ENCODE measurements at places on chromosomes 16 and 17. TPM values are rescaled to one million over a fixed set of nuclear protein-coding genes. Genes with fewer than 3 reads are reported as not detected.

- DNase-seq: no peak
Observed at GRCh38 chr16:78275420-78275819, 176.0 kb downstream of the WWOX start.

- DNase-seq: no peak
Observed at GRCh38 chr16:67878232-67878631, 5.4 kb downstream of the EDC4 start.

- no peak for DNase-seq
Observed at GRCh38 chr17:66814026-66814425, 20.9 kb upstream of the CACNG5 start.

GRCh38 chr16:2006317-2006716, 3.3 kb downstream of the ZNF598 start:
- no peak for DNase-seq

GRCh38 chr17:77083531-77083930, 57.2 kb upstream of the SEC14L1 start:
- DNase-seq: no peak

- no peak for DNase-seq
Observed at GRCh38 chr16:63618896-63619485, 1502.9 kb downstream of the CDH11 start.

GRCh38 chr17:38749223-38750043, 1.3 kb upstream of the PCGF2 start:
- DNase-seq: peak; percentile 76

DNA sequence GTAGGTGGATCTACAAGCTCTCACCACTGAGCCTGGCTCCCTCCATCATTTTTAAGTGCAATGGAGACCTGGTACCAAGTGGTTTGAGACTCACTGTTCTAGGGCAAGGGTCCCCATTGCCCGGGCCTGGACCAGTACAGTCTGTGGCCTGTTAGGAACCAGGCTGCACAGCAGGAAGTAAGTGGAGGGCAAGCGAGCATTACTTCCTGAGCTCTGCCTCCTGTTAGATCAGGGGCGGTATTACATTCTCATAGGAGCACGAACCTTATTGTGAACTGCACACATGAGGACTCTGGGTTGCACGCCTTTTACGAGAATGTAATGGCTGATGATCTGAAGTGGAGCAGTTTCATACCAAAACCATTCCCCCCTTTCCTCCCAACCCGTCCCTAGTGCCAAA, 6.8 kb upstream of the ZNF594 start:
- no peak for DNase-seq

GRCh38 chr17:21072745-21073197, 30.0 kb upstream of the USP22 start:
- DNase-seq: no peak

GRCh38 chr17:66734186-66734943, 100.6 kb upstream of the CACNG5 start:
- DNase-seq: no peak

GRCh38 chr16:47320546-47321310, 140.1 kb downstream of the ITFG1 start:
- DNase-seq: peak; percentile 29

GRCh38 chr17:11332706-11333105, 91.7 kb downstream of the SHISA6 start:
- no peak for DNase-seq

GRCh38 chr17:80743181-80743771, 198.6 kb downstream of the RPTOR start:
- DNase-seq: no peak

DNA sequence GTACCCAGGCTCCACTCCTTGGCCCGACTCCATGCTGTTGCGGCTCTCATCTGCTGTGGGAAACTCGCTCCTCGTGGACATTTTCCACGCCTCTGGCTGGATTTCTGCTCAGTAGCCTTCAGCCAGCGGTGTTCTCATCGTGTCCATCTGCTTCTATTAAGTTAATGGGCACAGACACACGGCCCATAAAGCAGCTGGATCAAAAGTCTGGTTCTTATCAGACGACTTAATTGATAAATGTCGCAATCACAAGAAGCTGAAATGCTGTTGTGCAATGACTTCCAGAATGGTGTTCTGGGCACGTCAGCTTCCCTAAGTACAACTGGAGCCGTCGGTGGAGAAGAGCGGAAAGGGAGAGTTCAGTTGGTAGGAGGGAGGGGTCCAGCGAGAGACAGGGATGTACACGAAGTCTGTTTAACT, 211.7 kb upstream of the CHMP6 start:
- DNase-seq: no peak

- DNase-seq: no peak
Observed at GRCh38 chr16:4233431-4233830, 8.4 kb downstream of the SRL start.

GRCh38 chr17:82912484-82913089, 72.8 kb upstream of the ZNF750 start:
- no peak for DNase-seq

- no peak for DNase-seq
Observed at GRCh38 chr16:77840093-77840492, 51.7 kb downstream of the VAT1L start.

DNA sequence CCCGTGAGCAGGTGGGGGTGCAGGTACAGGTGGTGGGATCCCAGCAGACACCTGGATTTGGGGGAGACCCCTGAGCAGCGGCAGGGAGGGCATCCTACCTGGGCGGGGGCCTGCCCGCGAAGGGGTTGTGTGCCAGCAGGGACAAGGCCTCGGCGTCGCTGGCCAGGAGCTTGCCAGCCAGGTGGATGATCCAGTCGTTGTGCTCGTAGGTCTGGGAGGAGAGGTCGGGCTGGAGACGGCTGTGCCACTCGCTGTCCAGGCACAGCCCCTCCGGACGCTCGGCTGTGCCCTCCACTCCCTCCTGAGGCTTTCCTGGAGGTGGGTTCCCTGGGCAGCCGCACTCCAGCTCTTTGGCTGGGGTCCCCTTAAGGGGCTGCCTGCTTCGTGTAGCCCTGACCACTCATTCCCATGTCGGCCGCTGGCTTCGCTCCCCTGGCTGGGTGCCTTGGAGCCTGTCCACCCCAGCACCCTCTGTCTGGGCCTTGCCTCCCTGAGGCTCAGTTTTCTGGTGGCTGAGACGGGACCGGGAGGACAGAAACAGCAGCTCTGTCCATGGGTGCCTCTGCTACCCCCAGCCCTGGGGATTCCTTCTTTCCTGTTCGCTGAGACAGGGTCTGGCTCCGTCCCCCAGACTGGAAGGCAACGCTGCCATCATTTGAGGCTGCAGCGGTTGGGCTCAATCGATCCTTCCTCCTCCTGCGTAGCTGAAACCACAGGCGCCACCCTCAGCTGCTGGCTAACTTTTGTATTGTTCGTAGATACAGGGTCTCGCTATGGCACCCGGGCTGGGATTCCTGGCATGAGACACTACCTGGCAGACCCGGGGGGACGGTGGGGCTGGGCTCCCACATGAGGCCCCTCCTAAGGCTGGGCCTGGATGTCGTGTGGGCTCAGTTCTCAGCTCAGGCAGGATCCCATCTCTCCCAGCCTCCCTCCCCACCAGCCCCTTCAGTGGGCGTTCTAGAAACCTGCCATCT, 68.6 kb upstream of the GNG13 start:
- no peak for DNase-seq

DNA sequence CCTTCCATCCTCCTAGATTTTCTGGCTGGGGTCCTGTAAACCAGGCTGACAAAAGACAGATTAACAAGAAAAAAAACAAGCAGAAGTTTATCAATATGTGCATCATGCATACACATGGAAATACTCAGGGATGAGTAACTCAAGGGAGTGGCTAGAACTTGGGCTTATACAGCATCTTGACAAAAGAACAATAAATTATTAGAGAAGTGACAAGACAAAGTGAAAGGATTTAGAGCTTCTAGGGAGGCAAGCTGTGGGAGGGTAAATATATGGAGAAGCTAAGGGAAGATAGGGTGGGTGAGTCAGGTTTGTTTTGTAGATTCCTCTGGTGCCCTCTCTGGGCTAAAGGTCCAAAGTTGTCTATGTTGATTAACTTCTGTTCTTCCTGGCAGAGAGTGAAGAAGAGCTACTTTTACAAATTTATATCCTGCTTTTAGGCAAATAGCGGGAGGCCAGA, 48.0 kb upstream of the NDRG4 start:
- peak; percentile 53 for DNase-seq

GRCh38 chr17:71202449-71202848, 918.4 kb upstream of the SOX9 start:
- no peak for DNase-seq

- DNase-seq: no peak
Observed at GRCh38 chr16:27481282-27481934, 68.3 kb downstream of the GTF3C1 start.

GRCh38 chr17:70375813-70376770, 206.8 kb downstream of the KCNJ2 start:
- DNase-seq: no peak

GRCh38 chr16:64440421-64440831, 681.4 kb downstream of the CDH11 start:
- peak; percentile 99 for DNase-seq

DNA sequence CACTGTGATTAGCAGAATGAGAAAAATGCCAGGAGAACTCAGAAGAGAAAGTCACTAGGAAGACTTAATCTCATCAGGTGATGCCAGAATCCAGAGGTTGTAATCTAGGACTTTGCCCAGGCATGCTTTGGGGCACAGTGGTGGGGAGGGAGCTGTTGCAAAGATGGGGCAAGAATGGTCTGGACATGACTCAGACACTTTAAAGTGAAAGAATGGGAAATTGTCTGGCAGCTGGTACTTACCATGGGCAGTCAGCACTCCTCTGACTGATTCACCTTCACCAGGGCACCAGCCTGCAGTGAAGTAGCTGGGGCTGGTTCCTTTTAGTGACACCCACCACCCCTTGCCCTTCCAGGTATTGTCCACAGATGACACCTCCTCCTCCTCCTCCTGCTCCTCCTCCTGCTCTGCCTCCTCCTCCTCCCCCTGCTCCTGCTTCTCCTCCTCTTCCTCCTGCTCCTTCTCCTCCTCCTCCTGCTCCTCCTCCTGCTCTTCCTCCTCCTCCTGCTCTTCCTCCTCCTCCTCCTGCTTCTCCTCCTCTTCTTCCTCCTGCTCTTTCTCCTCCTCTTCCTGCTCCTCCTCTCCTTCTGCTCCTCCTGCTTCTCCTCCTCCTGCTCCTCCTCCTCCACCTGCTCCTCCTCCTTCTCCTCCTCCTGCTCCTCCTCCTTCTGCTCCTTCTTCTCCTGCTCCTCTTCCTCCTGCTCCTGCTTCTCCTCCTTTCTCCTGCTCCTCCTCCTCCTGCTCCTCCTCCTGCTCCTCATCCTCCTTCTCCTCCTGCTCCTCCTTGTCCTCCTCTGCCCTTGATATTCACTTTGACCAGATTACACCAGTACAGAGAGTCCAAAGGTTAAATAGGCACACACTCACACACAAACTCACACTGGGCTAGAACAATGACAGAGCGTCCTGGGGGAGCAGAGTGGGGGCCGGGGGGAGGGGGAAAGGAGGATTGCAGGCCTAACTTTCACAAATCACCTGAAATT, at the start of gene CHD9NB:
TSS of gene CHD9NB (minus strand) at position 379 of the 983 bp plus-strand sequence. CDS start 8,739 bp downstream, outside the sequence.
- peak; percentile 95 for DNase-seq

SMIM36 gene
- not detected for total RNA-seq

RCVRN gene
- total RNA-seq: not detected

CD300LB gene
- not detected for total RNA-seq

ETV4 gene
- 49.8 TPM for total RNA-seq

FNDC8 gene
- not detected for total RNA-seq

WNT9B gene
- total RNA-seq: not detected

GDPD1 gene
- total RNA-seq: not detected

MLX gene
- total RNA-seq: 43.5 TPM

DNAH2 gene
- not detected for total RNA-seq

TEX19 gene
- total RNA-seq: 0.06 TPM

WNT3 gene
- total RNA-seq: 1.0 TPM

FOXJ1 gene
- total RNA-seq: not detected

ABCA8 gene
- not detected for total RNA-seq

Measured in LHCN-M2 (cell line).